ENCODE measurements at places on chromosomes 16 and 17.
A peak's percentile ranks its signal among the peaks of the same experiment; 100 is the strongest.

DNA sequence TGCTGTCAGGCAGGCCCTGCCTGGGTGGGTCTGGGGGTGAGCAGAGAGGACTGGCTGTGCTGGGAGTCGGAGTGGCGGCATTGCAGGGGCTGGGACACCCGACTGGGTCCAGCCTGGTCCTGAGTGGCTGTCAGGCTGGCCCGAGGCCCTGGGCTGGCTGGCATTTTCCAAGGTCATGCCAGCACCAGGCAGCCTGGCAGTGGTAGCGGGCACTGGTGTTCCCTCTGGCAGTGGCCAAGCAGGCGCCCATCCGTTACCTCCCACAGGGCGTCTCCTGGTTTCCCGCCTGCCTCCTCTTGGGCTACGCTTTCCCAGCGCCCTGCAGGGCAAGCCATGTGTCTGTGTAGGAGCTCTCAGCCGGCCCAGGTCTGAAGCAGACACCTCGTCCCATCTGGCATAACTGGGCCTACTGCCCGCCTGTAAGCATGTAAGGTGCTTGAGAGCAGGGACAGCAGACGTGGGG is 5.7 kb upstream of the PKMYT1 start:
- DNase-seq: no peak

DNA sequence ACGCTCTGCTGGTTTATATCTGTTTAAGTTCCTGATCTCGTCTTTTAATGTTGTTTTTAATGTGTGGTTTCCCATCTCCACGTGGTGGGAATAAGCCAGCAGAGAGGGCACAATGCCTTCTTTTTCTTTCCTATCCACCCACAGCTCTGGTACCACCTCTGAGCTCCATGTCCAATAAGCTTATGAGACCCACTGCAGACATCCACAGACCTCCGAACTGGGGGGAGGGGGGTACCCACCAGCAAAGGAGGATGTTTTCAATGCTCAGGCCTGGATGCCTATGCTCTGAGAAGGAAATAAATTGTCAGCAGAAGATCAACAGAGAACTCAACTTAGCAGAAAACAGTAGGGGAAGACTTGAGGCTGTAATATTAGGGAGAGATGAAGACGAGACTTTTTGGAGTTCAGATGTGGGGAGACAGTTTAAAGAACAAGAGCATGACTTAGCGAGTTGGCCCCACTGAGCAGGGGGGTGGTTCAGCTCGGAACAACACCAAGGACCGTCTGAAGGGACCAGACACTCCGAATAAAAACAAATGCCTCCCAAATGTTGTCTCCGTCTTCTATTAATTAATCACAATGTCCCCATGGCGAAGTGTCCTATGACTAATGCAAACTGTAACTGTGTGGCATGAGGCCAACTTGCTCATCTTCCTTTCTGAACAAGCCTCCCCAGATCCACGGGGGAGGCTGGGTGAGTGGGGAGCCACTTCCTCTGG is 62.7 kb downstream of the GAS7 start:
- DNase-seq: peak; percentile 52

DNA sequence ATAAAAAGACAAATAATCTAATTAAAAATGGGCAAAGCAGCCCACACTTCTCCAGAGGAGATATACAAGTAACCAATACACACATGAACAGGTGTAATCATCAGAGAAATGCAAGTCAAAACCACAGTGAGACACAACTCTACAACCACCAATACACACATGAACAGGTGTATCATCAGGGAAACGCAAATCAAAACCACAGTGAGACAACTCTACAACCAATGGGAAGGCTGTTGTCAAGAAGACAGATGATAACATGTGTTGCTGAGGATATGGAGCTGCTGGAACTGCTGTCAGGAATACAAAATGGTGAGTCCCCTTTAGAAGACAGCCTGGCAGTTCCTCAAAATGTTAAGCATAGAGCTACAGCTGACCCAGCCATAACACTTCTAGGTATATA is 22.5 kb upstream of the ENGASE start:
- DNase-seq: no peak

- no peak for DNase-seq
Observed at GRCh38 chr17:38958756-38959155, 8.4 kb downstream of the FBXO47 start.

DNA sequence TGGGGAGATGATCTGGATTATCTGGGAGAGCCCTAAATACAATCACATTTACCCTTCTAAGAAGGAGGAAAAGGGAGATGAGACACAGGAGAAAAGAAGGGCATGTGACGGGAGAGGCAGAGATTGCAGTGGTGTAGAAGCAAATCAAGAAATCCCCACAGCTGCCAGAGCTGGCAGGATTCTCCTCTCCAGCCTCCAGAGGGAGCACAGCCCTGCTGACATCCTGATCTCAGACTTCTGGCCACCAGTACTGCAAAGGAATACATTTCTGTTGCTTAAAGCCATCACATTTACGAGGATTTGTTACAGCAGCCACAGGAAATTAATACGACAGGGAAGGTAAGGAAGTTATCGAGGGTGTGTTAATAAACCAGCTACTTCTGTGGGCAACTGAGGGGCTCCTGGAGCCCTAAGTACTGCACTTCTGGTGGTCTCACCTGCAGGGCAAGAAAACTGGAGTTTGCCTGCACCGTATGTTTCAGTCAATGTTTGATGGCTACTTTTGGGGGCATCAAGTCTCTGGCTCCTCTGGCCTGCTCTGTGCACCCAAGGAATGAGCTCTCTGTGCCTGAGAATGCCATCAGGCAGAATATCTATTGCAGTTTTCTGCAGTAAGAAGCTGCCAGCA is 22.9 kb upstream of the CDH13 start:
- DNase-seq: no peak

- DNase-seq: no peak
Observed at GRCh38 chr17:81025065-81025740, 9.7 kb upstream of the BAIAP2 start.

DNA sequence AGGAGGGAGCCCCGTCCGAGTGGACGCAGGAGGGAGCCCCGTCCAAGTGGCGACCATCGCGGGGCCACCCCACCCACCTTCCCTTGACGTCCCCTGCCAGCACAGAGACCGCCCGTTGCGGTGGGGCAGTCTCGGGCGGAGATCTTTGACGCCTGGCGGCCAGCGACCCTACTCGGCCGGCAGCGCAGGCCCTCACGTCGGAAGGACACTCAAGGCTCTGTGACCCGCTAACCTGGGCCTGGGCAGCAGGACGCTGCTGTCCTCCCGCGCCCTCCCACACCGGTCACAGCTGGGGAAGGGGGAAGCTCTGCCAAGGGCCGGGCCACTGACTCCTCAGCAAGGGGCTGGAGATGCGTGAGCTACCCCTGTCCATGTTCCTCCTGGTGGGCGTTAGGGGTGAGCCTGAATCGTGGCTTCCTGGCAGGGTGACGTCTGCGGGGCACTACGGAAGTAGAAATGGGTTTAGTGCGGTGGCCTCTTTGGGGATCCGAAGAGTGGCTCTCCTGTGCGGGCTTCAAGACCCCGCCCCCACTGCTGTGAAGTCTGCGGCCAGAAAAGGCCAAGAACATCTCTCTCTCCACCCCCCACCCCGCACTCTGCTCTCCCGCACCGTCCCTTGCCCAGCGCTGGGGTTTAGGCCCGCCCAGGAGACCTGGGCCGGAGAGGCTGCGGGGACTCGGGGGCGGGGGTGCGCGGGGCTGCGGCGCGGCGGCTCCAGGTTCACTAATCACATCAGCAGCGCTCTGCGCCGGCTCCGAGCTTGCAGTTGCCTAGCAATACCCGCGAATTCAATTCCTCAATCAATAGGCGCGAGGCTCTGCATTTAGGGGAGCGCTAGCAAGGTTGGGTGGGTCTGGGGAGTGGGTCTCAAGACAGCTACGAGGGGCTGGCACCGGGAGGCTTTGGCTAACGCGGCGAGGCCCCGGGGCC is 5.8 kb downstream of the CBX8 start:
- DNase-seq: no peak

DNA sequence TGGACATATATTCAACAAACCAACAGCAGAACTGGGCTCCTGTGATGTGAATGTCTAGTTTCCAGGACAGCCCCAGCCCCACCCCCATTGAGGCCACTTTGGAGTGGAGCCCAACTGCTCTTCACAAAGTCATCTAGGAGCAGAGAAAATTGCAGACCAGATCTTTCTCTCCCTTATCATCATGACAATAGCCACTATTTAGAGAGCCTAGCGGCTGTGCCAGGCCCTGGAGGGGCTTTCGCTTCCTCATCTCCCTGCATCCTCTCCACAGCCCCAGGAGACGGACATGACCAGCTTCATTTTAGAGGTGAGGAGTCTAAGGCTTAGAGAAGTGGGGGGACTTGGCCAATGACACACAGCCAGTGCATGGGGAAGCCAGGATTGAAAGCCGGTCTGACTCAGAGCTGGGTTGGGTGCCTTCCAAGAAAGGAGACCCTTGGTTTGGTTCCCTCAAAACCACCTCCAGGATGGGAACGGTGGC is 1.4 kb downstream of the PRSS8 start:
- DNase-seq: no peak

- DNase-seq: no peak
Observed at GRCh38 chr16:78072275-78072674, 27.2 kb upstream of the WWOX start.

- no peak for DNase-seq
Observed at GRCh38 chr17:56926704-56927103, 12.9 kb upstream of the TRIM25 start.

- no peak for DNase-seq
Observed at GRCh38 chr17:68356949-68357455, 65.7 kb downstream of the ARSG start.

GRCh38 chr16:16033208-16033717 is 83.8 kb downstream of the ABCC1 start:
- peak; percentile 21 for DNase-seq

DNA sequence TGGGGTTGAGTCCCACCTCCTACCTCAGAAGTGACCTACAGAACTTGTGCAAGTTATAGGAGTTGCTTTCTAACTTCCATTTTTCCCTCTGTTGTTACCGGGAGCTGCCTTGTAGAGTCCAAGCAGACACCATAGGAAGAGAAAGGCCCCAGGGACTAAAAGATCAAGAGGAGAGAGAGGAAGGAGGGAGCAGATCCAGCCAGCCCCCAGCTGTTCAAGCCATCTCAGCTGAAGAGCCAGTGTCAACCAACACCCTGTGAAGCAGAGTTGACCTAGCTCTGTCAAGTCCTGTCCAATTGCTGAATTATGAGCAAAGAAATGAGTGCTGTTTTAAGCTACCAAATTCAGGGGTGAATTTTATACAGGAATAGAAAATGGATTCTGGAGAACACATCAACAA is 34.9 kb upstream of the CACNG4 start:
- no peak for DNase-seq

GRCh38 chr17:8275421-8276290 is 12.8 kb upstream of the RANGRF start:
- no peak for DNase-seq

- DNase-seq: no peak
Observed at GRCh38 chr17:66379544-66379943, 77.1 kb downstream of the PRKCA start.

DNA sequence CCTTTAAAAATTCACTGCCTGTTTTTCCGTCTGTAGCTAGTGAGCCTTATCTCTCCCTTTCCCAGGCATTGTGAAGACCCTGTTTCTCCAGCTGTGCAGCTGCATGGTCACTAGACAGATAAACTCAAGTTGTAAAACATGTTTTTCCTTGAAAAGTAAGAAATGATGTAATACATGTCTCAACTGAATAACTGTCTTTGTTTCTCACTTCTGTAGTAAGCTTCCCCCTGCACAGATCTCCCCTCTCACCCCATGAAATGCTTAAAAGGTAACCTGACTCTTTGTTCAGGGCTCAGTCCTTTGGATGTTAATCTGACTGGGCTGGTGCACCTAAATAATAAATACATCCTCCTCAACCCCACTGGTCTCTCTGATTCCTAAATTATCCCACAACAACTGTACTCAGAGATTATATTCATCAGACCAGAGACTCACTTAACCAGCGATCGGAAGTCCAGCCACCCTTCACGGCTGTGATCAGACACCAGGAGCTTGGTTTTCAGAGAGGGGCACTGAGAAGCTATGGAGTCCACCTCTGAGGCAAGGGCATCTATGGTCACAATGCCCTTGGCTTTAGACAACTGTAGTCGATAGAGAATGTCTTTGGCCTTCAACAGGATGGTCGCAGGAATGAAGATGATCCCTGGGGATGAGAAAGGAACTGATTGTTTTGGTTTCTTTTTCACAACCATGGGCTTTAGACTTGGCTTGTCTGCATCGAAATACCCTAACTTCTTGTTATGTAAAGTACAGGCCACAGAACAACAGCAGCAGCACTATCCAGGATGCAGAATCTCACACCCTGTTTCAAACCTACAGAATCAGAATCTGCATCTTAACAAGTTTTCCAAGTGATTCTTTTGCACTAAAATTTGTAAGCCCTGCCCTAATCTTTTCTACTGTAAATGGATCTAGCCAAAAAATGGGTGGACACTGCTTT is 15.4 kb downstream of the ACSM1 start:
- no peak for DNase-seq

DNA sequence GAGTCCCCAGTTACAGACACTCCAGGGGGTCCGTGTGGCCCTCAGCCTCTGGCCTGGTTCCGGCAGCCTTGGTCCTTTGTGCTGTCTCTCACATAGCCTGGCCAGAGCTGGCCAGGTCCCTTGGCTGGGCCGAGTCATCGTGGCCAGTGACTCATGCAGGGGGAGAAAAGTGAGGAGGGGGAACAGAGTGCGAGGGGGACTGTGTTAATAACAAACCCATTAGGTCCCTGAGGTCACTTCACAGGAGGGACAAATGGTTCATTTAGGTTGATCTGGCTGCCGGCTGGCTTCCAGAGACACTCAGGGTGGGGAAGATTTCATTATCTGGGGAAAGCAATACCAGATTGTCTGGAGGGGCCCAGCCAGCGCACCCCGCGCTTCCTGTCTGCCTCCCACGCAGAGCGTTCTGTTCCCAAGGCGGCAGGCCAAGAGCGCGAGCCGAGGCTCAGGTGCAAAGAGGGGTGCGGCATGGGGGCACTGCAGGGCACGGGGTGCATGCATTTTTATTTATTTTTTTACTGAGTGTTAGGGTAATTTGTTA is 223.1 kb downstream of the SEC14L1 start:
- no peak for DNase-seq

DNA sequence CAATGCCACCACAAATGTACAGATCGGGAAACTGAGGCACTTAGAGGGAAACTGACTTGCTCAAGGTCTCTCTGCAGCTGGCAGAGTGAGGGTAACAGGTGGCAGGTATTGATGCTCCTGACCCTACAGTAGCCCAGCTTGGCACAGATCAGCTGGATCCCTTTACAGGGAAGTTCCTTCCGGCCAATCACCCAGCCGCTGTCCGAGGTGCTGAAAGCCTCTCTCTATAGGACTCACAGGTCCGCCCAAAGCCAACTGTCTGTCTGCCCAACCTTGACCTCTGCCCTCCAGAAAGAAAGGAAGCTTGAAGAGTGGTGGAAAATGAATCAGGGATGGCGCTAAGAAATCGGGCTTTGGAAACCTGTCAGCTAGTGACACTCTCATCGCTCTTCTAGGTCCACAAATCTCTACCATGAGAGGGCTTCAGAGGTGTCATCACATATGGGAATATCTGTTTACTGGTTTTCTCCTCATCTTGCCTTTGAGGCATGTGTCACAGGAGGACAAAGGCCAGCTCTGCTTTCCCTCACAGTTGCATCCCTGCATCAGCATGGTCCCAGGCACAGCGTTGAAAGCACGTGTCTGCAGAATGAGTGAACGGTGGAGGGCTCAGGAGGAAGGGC is 246.2 kb downstream of the KATNIP start:
- DNase-seq: no peak

GRCh38 chr16:85514598-85515318 is 98.4 kb upstream of the GSE1 start:
- no peak for DNase-seq

Measured in CD4-positive, alpha-beta T cell treated with Interleukin-1 beta for 1 hour (primary cell).